Left lung (tissue), 14 donors: ENCODE measurements at places on chromosomes 13 and 19. TPM values are rescaled to one million over a fixed set of nuclear protein-coding genes. Genes with fewer than 3 reads are reported as not detected.

Gene PINLYP
- 6.2 TPM for total RNA-seq

GRCh38 chr19:41599175-41599966 is 23.4 kb downstream of the CEACAM21 start:
- no peak overlapping the region for H3K27ac ChIP-seq
- peaks cover 14% of the 10 kb centered on the region for H3K4me1 ChIP-seq
- no peak for DNase-seq
- no peaks in the 10 kb centered on the region for H3K36me3 ChIP-seq

Gene ZNF66
- 3.6 TPM for total RNA-seq

Gene CGB3
- total RNA-seq, result not detected

DNA sequence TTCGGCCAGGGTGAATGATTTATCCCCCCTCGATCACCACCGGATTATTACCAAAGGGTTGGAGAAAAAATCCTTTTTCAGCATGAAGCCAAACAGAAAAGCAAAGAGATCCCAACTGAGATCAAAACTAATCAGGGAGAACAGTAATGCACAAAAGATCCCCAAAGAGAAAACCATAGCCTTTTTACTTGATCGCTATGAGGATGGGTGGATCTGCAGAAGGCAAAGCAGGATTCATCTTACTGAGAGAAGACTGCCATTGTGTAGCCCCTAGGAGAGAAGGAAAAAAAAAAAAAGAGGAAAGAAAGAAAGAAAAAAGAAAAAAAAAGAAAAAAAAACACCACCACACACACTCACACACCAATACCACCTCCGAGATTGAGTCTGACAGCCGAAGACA is at the start of gene FGF14:
FGF14 (minus strand) TSS at position 283 of the 400 bp plus-strand sequence.
- H3K36me3 ChIP-seq, result no peaks in the 10 kb centered on the region
- no peak within 1 kb of the TSS for H3K27ac ChIP-seq
- H3K4me3 ChIP-seq, result peak within 1 kb of the TSS; percentile 40

- H3K27ac ChIP-seq, result peak overlapping the region; percentile 39
- no peaks in the 10 kb centered on the region for H3K27me3 ChIP-seq
- H3K4me3 ChIP-seq, result no peak overlapping the region
- no peaks in the 10 kb centered on the region for H3K36me3 ChIP-seq
These were observed 19.4 kb downstream of the GPC5 start for GRCh38 chr13:91417660-91418325.

Gene ZNF382
- 3.4 TPM for total RNA-seq

Gene THSD8
- total RNA-seq, result 9.0 TPM

DNA sequence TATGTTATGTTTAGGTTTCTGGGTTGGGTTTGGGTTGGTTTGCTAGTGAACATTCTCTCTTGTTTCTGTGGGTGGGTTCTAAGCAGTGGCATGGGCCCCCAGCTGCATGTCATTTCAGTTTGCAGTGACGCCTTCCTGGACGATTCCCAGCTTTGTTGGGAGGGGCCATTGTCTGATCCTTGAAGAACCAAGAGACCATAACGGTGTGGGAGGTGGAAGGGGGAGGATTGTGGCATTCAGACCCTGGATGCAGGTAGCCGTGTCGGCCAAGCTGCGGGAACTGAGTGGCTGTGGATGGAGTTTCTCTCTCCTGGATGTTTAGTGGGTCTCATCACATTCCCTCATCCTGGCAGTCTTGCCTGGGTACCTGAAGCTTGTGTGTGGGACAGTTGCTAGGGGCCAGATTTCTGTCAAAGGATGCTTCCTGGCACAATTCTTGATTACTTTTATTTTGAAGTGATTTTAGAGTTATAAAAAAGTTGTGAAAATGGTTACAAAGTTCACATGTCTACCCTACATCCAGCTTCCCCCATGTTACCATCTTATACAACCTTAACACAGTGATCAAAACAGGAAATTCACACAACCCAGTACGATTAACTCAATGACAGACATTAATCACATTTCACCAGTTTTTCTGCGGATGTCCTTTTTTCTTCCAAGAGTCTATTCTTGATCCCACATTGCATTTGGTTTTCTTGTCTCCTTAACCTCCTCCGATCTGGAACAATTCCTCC is 123.8 kb downstream of the SIPA1L3 start:
- peaks cover 24% of the 10 kb centered on the region for H3K4me1 ChIP-seq
- no peak overlapping the region for H3K4me3 ChIP-seq

Gene PRODH2
- not detected for total RNA-seq

Gene CCDC70
- total RNA-seq, result not detected

GRCh38 chr19:13946414-13946813 is 5.9 kb upstream of the DCAF15 start:
- no peaks in the 10 kb centered on the region for H3K36me3 ChIP-seq
- no peaks in the 10 kb centered on the region for H3K4me1 ChIP-seq
- DNase-seq, result no peak
- no peak overlapping the region for H3K4me3 ChIP-seq

Gene ZNF575
- total RNA-seq, result 2.1 TPM
